ENCODE measurements at places on chromosomes 5 and 9. TPM values are rescaled to one million over a fixed set of nuclear protein-coding genes. Genes with fewer than 3 reads are reported as not detected.

Gene SPATA31A7
- total RNA-seq, result not detected

Gene MYOT
- not detected for total RNA-seq

GRCh38 chr9:131720330-131720729 is 19.5 kb downstream of the RAPGEF1 start:
- H3K4me1 ChIP-seq, result peaks cover 76% of the 10 kb centered on the region
- H3K4me3 ChIP-seq, result no peak overlapping the region
- peak overlapping the region; percentile 36 for H3K27ac ChIP-seq

Gene GFI1B
- total RNA-seq, result 1.1 TPM

DNA sequence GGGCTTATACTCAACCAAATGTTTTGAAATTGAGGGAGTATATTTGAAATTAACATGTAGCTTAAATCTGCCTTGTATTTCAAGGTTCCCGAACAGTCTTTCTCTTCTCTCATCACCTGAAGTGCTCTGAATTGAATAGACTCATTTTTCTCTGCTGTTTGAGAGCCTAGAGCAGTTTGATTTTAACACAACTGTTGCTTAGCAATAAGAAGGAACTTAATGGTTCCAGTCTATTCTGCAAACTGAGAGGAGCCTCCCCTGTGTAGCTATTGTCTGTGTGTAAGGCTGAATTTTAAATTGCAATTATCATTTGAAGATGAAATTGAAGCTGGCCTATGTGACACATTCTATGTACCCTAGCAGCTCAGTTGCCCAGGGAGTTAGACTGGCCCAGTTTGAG is 87.1 kb upstream of the CKMT2 start:
- H3K27me3 ChIP-seq, result no peaks in the 10 kb centered on the region
- DNase-seq, result no peak
- no peaks in the 10 kb centered on the region for H3K4me1 ChIP-seq
- H3K36me3 ChIP-seq, result no peaks in the 10 kb centered on the region
- H3K27ac ChIP-seq, result no peak overlapping the region

GRCh38 chr9:112332674-112332976 is 794 bp downstream of the PTBP3 start:
- H3K4me1 ChIP-seq, result peaks cover 37% of the 10 kb centered on the region
- H3K27me3 ChIP-seq, result no peaks in the 10 kb centered on the region
- no peak for DNase-seq

GRCh38 chr5:35794328-35794619 is 62.4 kb upstream of the IL7R start:
- H3K36me3 ChIP-seq, result no peaks in the 10 kb centered on the region
- H3K27me3 ChIP-seq, result no peaks in the 10 kb centered on the region
- H3K4me1 ChIP-seq, result no peaks in the 10 kb centered on the region

Gene SHISAL2B
- not detected for total RNA-seq

DNA sequence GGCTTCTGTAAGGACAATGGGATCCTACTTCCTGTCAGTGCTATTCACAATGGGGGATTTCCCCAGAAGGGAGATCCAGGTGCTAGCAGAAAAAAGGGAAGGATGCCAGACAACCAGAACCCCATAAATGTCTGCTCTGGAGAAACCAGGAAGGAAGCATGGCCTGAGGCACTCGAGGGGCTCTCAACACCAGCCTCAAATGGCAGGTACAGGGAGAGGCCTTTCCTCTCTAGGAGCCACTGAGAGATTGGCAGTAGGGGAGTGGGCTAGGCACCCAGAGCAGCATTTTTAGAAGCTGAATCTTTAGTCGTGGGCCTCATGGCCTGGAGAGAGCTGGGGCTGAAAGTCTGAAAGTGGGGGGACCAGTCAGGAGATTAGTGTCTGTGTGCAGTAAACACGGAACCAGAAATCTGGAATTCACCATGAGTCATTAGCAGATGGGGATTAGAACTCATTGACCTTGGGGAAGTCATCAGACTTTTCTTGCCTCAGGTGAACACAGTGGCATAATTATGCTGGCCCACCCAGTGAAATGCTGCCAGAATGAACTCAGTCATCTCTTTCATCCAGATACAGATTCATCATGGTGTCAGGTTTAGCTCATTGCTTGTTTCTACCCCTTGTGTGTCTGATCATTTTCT is 28.3 kb downstream of the ARHGEF28 start:
- H3K4me1 ChIP-seq, result peaks cover 10% of the 10 kb centered on the region
- H3K27me3 ChIP-seq, result no peaks in the 10 kb centered on the region
- H3K27ac ChIP-seq, result no peak overlapping the region
- H3K36me3 ChIP-seq, result no peaks in the 10 kb centered on the region
- no peak overlapping the region for H3K4me3 ChIP-seq

DNA sequence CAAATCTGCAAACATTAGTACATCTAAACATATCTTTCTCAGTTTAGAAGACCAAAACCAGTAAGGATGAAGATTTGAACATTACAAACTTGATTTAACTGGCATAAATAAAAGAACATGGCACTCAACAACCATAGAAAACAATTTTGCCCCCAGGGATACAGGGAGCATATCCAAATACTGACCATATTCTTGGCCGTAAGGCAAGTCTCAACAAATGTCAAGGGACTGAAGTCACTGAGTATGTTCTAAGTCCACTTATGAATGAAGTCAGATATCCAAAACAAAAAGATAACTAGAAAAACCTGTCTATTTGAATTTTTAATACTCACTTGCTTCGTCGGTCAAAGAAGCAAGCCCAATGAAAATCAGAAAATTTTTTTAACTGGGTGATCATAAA is 14.1 kb downstream of the FEM1C start:
- H3K36me3 ChIP-seq, result peaks cover 2% of the 10 kb centered on the region
- H3K4me1 ChIP-seq, result peaks cover 53% of the 10 kb centered on the region
- no peaks in the 10 kb centered on the region for H3K27me3 ChIP-seq
- no peak overlapping the region for H3K27ac ChIP-seq
- H3K4me3 ChIP-seq, result no peak overlapping the region

- no peak overlapping the region for H3K27ac ChIP-seq
- no peak overlapping the region for H3K4me3 ChIP-seq
- no peak for DNase-seq
- H3K36me3 ChIP-seq, result no peaks in the 10 kb centered on the region
- no peaks in the 10 kb centered on the region for H3K4me1 ChIP-seq
These were observed 21.5 kb downstream of the SMIM23 start for GRCh38 chr5:171806976-171807747.

- no peak for DNase-seq
- no peak overlapping the region for H3K4me3 ChIP-seq
- no peaks in the 10 kb centered on the region for H3K36me3 ChIP-seq
These were observed 49.8 kb downstream of the PRRC1 start for GRCh38 chr5:127567026-127567768.

GRCh38 chr5:158140120-158140731 is 281.3 kb upstream of the CLINT1 start:
- H3K4me3 ChIP-seq, result no peak overlapping the region
- H3K4me1 ChIP-seq, result no peaks in the 10 kb centered on the region
- DNase-seq, result no peak
- H3K36me3 ChIP-seq, result no peaks in the 10 kb centered on the region
- no peak overlapping the region for H3K27ac ChIP-seq
- no peaks in the 10 kb centered on the region for H3K27me3 ChIP-seq

- peaks cover 4% of the 10 kb centered on the region for H3K4me1 ChIP-seq
- H3K27me3 ChIP-seq, result no peaks in the 10 kb centered on the region
- peaks cover 99% of the 10 kb centered on the region for H3K36me3 ChIP-seq
- no peak overlapping the region for H3K27ac ChIP-seq
These were observed 53.5 kb downstream of the NUP214 start for GRCh38 chr9:131178926-131179325.

- no peaks in the 10 kb centered on the region for H3K36me3 ChIP-seq
- H3K27ac ChIP-seq, result no peak overlapping the region
- peaks cover 7% of the 10 kb centered on the region for H3K4me1 ChIP-seq
- no peak for DNase-seq
- no peak overlapping the region for H3K4me3 ChIP-seq
- H3K27me3 ChIP-seq, result no peaks in the 10 kb centered on the region
These were observed 276.5 kb downstream of the SLIT3 start for GRCh38 chr5:169024421-169024820.

DNA sequence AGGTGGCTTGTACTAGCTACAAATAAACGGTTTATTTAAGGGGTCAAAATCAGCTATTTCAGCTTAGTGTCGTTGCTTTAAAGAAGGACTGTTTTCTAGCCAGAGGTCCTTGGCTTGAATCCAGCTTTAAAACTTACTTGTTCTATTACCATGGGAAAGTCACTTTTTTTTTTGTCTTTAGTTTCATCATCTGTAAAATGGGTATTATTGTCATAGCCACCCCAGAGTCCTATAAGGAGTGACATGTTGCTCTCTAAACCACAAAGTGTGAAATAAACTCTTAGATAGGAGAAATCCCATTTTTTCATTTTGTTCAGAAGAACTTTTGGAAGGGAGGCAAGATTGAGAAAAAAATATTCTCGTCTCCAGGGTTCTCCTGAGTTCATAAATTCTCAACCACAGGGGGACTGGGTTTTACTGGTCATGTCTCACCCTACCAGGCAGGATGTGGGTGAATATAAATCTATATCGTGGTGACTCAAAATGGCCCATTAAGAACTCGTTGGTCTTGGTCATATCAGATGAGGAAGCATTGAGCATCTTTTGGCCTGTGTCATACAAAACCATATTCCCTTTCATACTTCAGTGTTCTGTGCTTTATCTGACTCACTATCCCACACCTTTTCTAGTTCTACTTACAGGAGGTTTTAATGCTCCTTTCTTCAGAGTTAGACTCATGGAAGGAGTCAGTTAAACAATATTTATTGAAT is 202.7 kb upstream of the NR3C1 start:
- H3K4me1 ChIP-seq, result peaks cover 13% of the 10 kb centered on the region
- no peak overlapping the region for H3K4me3 ChIP-seq
- H3K27ac ChIP-seq, result no peak overlapping the region
- no peak for DNase-seq

GRCh38 chr5:138350563-138350890 is 2.0 kb upstream of the KDM3B start:
- H3K36me3 ChIP-seq, result peaks cover 40% of the 10 kb centered on the region
- no peaks in the 10 kb centered on the region for H3K27me3 ChIP-seq

DNA sequence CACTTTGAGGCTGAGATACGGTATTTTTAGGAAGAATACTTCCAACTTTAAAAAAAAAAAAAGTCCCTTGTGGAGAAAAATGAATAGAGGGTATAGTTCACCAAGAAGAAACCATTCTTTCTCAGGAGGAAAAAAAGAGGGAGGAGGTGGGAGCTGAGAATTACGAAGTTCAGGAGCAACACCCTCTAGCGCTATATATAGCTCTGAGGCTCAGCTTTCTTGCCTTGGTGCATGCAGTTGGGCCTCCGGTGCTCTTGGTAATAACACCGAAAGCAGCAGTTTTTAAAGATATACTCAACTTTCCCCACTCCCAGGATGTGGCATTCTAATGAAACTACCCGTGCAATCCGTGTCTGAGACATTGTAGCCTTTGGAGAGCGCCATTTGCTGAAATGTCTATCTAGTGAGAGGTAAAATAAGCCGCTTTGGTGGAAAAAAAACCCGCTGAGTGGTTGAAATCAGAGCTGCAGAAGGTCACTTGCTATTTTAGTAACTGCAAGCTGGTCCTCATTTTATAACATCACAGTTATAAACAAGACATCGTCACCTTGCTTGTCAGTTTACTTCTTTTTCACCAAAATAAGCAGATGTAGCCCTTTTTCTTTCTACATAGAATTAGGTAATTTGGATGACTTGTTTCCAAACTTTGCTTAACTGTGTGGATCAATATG is 156.4 kb downstream of the RORB start:
- DNase-seq, result no peak
- H3K36me3 ChIP-seq, result no peaks in the 10 kb centered on the region
- no peak overlapping the region for H3K27ac ChIP-seq
- H3K4me3 ChIP-seq, result no peak overlapping the region
- no peaks in the 10 kb centered on the region for H3K27me3 ChIP-seq

GRCh38 chr9:38414040-38414723 is 10.1 kb downstream of the IGFBPL1 start:
- H3K27me3 ChIP-seq, result no peaks in the 10 kb centered on the region
- H3K4me1 ChIP-seq, result no peaks in the 10 kb centered on the region
- no peaks in the 10 kb centered on the region for H3K36me3 ChIP-seq
- H3K4me3 ChIP-seq, result no peak overlapping the region

GRCh38 chr5:166708291-166708690 is 1583.2 kb upstream of the WWC1 start:
- H3K4me3 ChIP-seq, result no peak overlapping the region
- no peaks in the 10 kb centered on the region for H3K4me1 ChIP-seq
- H3K36me3 ChIP-seq, result no peaks in the 10 kb centered on the region
- no peaks in the 10 kb centered on the region for H3K27me3 ChIP-seq
- H3K27ac ChIP-seq, result no peak overlapping the region

GRCh38 chr5:58929726-58930125 is 346.9 kb downstream of the RAB3C start:
- no peak for DNase-seq
- H3K27ac ChIP-seq, result no peak overlapping the region
- no peaks in the 10 kb centered on the region for H3K36me3 ChIP-seq

DNA sequence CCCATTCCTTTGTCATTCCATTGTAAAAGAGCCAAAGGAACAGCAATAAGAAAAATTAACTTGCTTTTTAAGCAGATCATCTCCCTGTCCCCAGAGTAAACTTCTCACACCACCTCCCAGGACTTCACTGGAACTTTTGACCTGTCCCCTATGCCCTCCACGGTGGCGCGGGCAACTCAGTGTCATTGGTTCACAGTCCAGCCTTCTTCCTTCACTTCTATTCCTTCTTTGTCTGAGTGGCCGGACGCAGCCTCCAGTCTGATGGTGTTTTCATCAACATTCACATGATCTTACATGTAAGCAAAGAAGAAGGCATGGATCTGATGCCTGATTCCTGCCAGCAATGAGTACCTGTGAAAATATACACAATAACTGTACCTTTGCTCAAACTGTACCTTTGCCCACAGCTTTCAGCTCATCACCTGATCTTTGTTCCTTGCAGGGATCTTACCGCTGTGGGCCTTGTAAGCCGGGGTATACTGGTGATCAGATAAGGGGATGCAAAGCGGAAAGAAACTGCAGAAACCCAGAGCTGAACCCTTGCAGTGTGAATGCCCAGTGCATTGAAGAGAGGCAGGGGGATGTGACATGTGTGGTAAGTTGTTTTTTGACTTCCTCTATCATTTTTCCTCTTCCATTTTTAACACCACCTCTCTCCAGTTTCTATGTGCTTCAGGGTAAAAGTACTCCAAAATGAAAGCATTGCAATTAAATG is 32.5 kb downstream of the THBS4 start:
- H3K4me3 ChIP-seq, result no peak overlapping the region
- H3K36me3 ChIP-seq, result no peaks in the 10 kb centered on the region

DNA sequence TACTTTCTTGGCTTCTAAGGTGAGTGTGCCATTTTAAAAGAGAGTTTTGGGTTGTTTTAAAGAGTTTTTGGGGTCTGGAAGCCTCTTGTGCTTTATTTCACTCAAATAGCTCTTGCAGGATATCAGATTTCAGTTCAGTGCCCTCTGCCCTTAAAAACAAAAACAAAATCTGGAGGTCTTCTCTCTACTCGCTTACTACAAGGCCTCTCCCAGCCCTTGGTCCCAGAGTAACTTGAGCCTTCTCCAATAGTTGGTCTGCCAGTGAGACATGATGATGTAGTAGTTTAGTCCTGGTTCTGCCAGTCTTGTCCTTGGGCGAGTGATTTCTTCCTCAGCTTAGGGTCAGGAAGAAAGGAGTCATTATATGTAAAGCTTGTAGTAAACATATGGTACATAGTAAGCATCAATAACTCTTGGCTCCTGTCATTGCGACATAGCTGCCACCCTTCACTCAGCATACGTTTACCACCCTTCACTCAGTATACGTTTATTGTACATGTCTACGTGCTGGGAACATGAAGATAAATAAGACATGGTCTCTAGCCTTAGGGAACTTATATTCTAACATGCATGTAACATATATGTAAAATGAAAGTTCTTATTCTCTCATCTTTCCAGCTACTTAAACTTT is 147.6 kb downstream of the MAN2A1 start:
- no peak for DNase-seq
- no peaks in the 10 kb centered on the region for H3K27me3 ChIP-seq
- H3K4me3 ChIP-seq, result no peak overlapping the region
